Right lobe of liver (tissue), 6 donors: ENCODE measurements at places on chromosomes 6 and 20. TPM values are rescaled to one million over a fixed set of nuclear protein-coding genes. Genes with fewer than 3 reads are reported as not detected.

- DNase-seq = no peak
These were observed at the start of gene PLCB4 for GRCh38 chr20:9068841-9069663. TSS of gene PLCB4 (plus strand) at chr20:9069087. CDS start at chr20:9307815, 238,728 bp downstream.

GRCh38 chr20:14801591-14802325 is 464.3 kb upstream of the FLRT3 start:
- DNase-seq = no peak

- DNase-seq = no peak
These were observed 63.7 kb downstream of the PXDC1 start for GRCh38 chr6:3687847-3688246.

DNA sequence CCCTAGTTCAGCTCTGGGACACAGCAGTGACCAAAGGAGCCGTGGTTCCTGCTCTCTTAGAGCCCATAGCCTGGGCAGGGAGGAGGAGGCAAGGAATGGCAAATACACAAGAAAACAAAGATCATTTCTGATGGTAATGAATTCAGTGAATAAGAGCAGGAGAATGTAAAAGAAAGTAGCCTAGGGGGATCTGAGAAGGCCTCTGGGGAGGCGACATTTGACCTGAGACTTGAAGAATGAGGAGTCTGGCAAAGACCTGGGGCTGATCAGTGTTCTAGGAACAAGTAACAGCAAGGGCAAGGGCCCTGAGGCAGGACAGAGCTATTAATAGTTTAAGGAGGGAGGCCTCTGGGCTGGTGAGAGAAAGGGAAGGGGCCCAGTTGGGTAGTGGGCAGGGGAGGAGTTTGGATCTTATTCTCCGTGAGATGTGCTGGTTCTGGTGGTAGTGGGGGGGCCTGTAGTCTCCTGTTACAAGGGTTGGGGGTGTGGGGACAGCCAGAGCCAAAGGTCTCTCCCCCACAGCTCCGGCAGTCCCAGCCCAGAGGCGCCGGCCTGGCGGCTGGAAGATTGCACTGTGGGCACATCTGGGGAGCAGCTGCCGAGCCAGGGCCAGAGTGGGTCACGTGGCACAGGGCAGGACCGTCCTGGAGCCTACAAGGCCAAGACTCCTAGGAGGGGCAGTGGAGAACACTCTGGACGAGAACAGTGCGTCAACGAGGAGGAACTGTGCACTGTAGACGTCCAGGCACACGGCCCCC is 9.3 kb upstream of the ID1 start:
- DNase-seq = peak; percentile 63

EMILIN3 gene
- not detected for total RNA-seq
